SIG-M5 (cell line): ENCODE measurements at places on chromosomes 12 and 14.

DNA sequence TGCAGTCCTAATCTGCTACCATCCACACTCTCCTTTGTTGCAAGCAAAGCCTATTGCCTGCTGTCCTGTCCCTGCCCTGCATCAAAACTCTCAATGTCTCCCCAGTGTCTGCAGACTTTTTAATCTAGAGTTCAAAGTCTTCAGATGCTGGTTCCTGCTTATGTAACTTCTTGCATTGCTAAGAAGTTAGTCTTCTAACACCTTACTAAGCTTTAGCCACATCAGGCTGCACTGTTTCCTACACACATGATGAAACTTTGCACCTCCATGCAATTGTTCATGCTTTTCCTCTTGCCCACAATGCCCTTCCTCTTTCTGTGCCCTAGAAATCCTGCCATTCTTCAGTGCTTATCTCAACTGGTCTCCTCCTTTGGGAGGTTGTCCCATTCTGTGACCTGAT is 16.2 kb upstream of the DICER1 start:
- no peak for DNase-seq

DNA sequence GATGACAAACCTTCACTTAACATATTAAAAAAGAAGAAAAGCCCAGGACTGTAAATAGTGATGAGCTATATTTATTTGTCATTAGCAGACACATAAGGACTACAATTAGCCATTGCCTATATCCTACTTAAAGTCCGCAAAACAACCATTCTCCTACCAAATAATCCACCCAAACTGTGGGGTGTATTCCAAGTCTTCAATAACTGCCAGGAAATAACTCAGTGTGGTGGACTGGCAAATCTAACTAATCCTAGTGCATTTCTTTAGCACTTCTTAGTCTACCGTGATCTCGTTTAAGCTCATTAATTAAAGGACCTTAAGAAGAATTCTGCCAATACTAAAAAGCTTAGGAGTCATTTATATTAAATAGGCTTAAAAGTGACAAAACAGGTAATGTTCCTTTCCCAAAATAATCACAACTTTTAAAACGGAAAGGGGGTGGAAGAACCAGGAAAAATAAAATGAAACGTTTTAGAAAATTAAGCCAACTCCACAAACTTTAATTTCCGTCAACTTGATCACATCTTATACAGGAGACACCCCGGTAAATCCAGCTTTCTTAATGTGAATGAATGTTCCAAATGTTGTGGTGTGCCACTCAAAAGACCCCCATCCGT is 1.8 kb downstream of the NOVA1 start:
- no peak for DNase-seq

GRCh38 chr12:42716491-42716891 is 126.9 kb upstream of the PRICKLE1 start:
- no peak for DNase-seq

GRCh38 chr14:83461521-83461920 is 1927.9 kb upstream of the SEL1L start:
- no peak for DNase-seq

DNA sequence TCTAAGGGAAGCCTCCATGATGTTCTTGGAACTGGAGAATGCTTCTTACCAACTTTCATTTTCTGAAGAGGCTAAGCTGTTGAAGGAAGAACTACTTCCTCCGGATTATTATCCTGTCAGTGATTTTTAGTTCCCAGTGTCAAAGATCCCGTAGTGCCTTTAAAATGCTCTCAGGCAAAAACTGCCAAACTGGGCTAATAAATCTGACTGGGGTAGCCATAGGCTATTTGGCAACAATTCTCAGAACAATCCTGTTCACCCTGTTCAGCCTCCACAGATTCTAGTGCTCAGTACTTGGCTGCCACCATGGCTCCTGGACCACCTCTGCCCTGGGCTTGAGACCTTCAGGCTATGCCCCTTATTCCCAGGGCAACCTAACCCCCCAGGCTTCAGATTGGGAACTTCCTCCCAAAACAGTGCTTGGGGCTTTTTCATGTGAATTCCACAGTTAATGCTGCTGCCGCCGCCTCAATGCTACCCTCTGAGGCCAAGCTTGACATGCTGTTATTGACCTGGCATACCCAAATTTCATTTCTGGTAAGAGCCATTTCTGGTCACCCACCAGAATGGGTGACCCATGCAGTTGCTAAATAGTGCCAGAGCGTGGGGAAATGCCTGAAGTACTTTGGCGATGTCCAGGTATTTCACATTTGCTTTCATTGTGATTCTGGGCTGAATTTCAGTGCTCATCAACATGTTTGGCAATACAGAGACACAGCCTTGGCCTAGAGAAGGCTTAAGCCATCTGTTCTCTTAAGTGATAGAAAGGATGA is 110.0 kb upstream of the ARHGAP5 start:
- DNase-seq: no peak

- no peak for DNase-seq
Observed at GRCh38 chr12:132488127-132489077, 1.5 kb upstream of the FBRSL1 start.

DNA sequence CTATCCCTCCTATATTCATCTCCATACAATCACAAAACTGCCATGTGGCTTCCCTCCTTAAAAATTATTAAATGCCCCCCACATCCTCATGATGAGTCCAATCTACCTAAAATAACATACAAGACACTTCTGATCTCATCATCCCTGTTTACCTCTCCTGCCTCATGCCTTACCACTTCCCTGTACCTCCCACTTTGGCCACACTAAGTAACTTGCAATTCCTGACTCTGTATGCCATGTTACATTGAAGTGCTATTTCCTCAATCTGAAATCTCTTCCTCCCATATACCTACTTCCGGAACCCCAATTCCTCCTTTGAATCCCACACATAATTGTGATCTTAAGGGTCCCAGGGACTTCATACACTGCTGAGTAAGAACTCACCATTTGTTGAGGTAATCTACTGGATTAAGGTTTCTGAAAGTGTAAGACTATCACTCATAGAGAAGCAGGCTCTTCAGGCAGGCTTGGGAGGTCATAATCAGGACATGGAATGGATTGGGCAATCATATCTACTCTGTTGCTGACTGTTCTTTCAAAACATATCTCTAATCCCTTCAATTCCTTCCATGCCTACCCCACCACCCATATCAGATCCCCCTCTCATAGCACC is 117.6 kb upstream of the PLEKHG7 start:
- DNase-seq: no peak

DNA sequence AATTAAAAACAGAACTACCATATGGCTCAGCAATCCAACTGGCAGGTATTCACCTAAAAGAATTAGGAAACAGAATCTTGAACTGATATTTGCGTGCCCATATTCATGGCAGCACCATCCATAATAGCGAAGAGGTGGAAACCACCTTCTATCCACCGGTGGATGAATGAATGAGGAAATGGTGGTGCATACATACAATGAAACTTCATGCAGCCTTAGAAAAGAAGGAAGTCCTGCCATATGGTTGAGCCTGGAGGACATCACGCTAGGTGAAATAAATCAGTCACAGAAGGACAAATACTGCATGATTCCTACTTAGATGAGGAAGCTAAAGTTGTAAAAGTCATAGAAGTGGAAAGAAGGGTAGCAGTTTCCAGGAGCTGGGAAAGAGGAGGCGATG is 6.6 kb downstream of the TCL1A start:
- DNase-seq: no peak

DNA sequence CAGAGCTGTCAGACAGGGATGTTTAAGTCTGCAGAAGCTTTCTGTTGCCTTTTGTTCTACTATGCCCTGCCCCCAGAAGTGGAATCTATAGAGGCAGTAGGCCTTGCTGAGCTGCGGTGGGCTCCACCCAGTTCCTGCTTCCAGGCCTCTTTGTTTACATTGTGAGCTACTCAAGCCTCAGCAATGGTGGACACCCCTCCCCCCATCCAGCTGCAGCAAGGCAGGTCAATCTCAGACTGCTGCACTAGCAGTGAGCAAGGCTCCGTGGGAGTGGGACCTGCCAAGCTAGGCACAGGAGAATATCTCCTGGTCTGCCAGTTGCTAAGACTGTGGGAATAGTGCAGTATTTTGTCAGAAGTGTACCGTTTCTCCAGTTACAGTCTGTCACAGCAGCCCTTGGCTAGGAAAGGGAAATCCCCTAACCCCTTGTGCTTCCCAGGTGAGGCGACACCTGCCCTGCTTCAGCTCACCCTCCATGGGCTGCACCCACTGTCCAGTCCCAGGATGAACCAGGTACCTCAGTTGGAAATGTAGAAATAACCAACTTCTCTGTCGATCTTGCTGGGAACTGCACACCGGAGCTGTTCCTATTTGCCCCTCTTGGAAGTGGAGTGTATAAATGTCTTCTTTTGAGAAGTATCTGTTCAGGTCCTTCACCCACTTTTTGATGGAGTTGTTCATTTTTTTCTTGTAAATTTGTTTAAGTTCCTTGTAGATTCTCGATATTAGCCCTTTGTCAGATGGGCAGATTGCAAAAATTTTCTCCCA is 213.5 kb upstream of the SLC38A2 start:
- DNase-seq: no peak

DNA sequence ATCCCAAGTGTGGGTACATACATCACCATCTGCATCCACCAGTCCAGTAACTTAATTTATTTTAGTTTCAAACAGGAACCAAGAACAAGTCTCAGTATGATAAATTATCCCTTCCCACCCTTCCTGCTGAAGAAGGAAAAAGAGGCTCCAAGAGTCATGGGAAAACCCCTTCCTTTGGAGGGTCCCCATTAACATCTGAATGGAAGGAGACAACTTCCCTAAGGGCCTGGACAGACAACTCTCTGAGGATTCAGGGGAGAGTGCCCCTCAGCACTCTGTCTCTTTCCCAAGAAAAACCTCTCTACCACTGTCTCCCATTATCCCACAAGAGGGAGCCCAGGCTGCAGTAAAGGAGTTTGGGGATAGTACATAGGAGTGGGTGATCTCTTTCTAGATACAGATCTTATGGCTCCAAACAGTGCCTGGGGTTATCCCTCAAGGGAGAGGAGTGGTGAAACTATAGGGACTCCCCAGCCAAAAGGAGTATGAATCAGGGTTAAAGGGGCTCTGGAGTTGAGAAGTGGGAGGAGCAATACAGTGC is 6.2 kb downstream of the WNT10B start:
- no peak for DNase-seq

DNA sequence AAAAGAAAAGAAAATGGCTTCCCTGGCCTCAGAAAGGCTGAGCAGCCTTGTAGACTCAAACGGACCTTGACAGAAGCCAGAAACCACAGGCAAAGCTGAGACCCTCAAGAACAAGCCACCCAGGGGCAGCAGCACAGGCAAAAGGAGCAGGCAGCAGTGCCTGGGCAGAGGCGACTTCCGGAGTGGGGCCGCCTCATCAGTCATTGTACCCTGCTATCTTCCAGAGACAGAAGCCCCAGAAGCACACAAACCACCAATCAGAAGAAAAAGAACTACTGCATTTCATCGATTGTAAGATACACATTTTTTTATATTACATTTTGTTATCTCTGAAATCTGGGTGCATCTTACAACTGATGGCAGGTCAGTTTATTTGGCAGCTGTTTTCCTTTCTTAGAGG is 58.2 kb upstream of the ZFP36L1 start:
- no peak for DNase-seq

- DNase-seq: no peak
Observed at GRCh38 chr12:4943067-4943937, 33.6 kb downstream of the KCNA1 start.

- no peak for DNase-seq
Observed at GRCh38 chr14:20563971-20564370, 3.1 kb upstream of the RNASE9 start.

GRCh38 chr12:27913999-27914614 is 58.4 kb downstream of the PTHLH start:
- DNase-seq: no peak

- DNase-seq: no peak
Observed at GRCh38 chr12:93705237-93705636, 28.1 kb downstream of the CRADD start.

DNA sequence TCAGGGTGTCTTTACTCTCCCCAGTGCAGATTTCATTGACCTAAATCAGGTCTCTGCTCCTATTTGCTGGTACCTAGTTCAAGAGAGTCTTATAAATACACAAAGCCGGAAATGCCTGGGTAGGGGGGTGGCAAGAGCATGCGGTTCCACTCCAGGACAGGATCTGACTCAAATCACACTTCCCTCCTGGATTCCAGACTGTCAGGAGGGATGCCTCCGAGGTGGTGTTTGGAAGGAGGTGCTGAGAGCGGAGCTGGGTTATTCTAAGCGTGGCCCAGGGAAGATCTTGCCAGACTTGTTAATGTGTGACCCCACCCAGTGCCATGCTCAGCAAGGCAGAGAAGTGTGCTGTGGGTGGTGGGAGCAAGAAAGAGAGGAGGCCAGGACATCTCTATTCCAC is 49.8 kb downstream of the B4GALNT3 start:
- no peak for DNase-seq

- DNase-seq: no peak
Observed at GRCh38 chr14:100696590-100696989, 30.1 kb upstream of the DLK1 start.

GRCh38 chr14:92984896-92985295 is 61.9 kb downstream of the CHGA start:
- DNase-seq: no peak

DNA sequence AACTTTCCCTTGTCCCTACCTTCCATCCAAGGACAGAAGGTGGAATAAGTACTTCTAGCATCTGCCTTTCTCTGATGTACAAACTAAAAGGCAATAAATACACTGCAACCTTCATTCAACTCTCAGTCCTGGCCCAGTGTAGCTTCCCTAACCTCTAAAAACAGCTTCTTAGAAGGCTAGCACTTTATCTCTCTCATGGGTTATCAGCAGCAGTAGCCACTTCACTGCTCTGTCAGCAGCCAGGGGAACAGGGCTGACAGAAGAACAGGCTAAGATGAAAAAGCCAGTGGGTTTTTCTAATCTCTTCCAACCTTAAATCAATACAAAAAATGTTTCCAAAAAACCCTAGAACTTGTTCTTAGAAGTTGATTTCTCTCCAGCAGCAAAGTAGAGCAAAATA is 13.2 kb downstream of the BAZ2A start:
- no peak for DNase-seq

- DNase-seq: no peak
Observed at GRCh38 chr14:36254020-36254624, 66.3 kb downstream of the MBIP start.

GRCh38 chr14:53260928-53261327 is 107.8 kb upstream of the DDHD1 start:
- no peak for DNase-seq

DNA sequence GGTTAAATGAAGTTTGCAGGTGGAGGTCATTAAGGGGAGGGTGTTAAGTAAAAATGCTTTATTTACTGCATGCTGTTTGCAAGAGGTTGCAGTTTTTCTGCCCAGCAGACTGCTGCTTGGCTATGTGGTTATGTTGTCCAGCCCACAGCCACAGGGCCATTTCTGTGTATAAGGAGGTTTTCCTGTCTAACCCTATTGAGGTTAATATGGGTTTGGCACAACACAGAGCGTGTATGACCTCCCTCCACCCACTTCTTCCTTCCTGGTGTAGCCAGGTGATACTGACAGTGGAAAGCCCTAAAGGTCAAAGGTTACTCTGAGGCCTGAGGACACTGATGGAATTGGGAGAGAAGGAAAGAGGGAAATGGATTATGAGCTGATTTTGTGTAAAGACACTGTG is 253.7 kb upstream of the PWP1 start:
- no peak for DNase-seq
